ENCODE measurements at places on chromosomes 5 and 9.

DNA sequence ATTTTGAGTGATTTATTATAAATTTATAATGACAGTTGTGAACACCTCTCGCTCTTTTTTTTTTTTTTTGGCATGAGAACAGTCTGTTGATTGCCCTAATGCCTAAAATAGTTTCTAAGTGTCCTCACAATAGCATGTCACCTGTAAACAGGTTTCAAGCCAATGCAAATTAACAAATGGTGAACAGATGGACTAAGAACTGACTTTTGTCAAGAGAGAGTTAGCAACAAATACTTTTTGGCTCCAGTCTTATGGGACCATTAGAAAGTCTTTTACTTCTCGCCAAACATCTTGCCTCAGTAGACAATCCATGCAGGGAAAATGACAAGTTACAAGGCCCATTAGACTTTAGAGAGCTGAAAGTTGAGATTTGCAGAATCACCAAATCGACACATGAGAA, 67.8 kb downstream of the MED27 start:
- DNase-seq = no peak

DNA sequence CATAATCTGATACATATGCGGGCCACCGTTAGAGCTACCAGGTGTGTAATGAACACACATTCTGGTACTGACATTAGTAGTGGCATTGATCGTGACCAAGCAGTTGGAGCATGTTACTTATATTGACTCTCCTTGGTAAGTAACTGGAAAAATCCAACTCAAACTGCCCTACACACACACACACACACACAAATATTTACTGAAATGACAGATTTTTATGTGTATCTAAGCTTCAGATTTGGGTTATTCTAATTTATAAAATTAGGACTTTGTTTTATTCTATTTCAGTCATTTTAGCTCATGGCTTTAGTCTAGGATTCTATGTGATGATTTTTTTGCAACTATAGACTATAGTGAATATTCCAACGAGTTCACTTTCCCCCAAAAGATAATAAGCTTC, 1280.2 kb upstream of the ACO1 start:
- DNase-seq = no peak

GRCh38 chr9:127589955-127590370, 22.1 kb upstream of the STXBP1 start:
- peak; percentile 78 for DNase-seq

DNA sequence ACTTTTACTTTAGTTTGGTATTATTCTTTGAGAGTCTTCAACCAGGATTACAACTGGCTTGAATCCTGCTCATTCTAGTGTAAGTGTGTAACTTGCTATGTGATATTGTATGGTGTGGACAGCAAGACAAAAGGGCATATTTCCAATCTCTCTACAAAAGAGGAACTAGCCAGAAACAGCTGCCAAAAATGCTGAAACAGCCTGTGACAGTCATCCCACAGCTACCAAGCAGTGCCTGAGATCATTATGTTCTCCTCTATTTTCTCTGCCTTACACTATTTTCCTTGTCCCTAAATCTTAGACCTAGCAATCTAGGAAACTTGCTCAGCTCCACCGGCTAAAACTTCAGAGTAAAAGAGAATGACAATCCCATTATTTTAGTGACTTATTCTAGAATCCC, 42.8 kb downstream of the WDR41 start:
- no peak for DNase-seq
